ENCODE measurements at places on chromosomes 7 and 10.

DNA sequence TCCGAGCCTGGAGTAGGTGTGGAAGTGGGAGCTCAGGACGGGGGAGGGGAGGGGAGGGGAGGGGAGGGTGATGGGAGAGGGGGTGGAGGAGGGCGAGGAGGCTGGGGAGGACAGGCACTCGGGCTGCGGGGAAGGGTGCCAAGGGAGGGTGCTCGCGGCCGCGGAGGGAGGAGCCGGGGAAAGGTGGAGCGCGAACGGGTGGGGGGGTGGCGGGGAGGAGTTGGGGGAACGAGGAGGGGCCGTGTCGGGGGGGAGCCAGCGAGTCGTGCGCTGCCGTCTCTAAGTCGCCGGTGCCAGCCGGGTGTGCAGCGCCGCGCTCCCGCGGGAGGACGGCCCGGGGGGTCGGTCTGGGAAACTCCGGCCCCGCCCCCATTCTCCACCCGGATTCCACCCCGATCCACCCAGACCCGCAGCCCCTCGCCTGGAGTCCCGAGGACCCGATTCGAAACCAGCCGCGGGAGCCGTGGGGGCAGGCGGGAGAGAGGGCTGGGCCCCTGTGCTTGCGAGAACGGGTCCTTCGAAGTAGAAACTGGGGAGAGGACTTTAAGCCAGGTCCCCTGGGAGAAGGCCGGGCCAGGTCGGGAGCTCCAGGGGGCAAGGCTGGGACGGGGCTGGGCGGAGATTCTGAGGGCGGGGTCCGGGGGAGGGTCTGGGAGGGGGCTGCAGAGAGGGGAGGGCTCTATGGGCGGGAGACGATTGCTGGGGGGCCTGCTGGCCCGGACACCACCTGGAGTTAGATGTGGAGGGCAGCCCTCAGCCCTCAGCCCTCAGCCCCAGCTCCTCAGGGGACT lies at the start of gene ZNF467:
TSS of gene ZNF467 (minus strand) at position 143 of the 791 bp plus-strand sequence. CDS start 2,556 bp downstream, outside the sequence.
- no peak for DNase-seq

DNA sequence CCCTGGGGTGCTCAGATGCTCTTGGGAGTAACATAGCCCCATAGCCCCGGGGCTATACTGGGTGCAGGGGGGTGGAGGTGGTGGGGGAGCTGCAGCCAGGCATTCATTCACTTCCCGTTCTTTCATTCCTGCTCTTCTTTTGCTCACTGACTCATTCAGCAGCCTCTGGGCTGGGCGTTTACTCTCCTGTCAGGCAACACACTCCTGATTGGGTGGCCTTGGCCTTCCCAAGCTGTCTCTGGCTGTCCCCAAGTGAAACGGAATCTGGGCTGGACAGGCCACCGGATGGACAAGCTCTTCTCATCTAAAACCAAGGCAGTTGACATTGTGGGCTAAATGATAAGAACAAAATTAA lies 34.6 kb downstream of the CHST3 start:
- DNase-seq: peak; percentile 76

DNA sequence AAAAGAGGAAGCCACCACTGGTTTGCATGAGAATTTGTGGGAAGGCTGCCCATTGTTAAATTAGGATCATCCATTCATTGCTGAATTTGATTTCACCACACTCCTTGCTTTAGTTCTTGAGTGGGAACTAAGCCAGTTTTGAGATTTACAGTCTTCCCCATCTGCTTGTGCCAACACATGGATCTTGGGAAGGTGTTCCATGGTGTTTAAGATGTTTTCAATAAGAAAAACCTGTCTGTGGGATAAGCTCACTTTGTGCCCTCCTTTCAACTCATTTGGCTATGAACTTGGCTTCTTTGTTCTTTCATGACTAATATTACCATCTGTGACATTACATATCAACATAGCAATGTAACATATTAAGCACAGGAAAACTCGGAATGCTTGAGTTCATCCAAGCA lies 73.2 kb downstream of the INHBA start:
- DNase-seq: no peak

DNA sequence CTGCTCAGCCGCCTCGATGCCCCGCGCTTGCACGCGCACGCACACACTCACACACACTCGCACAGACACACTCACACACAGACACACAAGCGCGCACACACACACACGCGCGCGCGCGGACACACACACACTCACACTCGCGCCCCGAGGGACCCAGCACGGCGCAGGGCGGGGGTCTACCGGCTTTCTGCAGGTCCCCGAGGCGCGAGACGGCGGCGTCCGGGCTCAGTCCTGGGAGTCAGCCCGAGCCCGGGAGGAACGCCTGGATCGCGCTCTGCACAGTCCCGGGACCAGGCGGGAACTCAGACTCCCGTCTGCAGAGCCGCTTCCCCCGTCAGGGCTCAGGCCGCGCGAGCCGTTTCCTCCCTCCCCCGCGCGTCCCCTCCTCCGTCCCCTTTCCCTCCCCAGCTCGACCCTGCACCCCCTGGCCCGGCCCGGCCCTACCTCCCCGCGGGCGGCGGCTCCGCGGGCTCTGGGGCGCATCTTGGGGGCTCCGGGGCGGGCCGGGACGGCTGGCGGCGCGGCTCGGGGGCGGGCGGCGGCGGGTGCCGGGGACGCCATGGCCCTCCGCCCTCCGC lies 464 bp downstream of the DENND2A start:
- DNase-seq: peak; percentile 52

DNA sequence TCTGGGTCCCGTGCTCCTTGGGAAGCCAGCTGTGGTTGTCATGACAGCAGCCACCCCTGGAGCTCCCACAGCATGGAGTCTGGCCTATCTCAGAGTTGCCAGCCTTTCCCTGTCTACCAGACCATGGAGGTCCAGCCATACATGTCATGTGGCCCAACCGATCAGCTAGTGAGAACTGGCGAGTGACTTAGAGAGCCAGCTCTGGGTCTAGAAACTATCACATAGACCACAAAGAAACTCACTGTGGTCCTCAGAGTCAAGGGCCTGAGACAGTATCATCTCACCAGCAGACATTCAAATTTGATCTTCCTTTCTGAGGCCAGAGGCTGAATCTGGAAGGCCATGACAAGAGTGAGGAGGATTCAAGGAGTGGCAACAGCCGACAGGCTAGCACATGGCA lies 223.3 kb upstream of the GPR26 start:
- DNase-seq: no peak

- peak; percentile 16 for DNase-seq
Measured at GRCh38 chr10:49187950-49188761, at the start of gene TMEM273. Gene TMEM273 (minus strand): TSS chr10:49188391. CDS start chr10:49188336, 55 bp downstream.

- DNase-seq: peak; percentile 30
Measured at GRCh38 chr7:47451851-47452205, 130.1 kb downstream of the TNS3 start.

GRCh38 chr10:68566955-68567354 lies 6.8 kb downstream of the TET1 start:
- no peak for DNase-seq

DNA sequence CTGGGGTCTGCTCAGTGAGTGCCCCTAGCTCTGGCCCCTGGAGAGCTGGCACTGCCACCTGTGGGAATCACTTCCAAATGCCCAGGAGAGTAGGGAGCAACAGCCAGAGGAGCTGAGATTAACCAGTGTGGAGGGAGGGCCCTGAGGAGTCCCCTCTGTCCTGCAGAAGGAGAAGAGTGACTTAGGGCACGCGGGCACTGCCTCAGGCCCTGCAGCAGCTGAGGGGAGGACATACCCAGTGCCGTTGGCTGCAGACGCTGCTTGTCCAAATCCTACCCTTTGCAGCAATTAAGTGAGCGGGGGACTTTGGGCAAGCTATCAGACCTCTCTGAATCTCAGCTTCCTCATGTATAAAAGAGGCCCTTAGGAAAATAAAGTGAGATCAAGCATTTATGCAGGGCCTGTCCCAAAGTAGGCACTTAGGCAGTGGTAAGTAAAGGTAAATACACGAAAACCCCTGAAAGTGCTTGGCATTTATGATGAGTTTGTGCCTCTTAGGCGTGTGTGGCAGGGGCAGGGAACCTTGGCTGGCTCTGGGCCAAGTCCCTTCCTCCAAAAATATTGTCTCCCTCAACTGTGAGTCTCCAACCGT lies 16.9 kb downstream of the PRF1 start:
- no peak for DNase-seq

DNA sequence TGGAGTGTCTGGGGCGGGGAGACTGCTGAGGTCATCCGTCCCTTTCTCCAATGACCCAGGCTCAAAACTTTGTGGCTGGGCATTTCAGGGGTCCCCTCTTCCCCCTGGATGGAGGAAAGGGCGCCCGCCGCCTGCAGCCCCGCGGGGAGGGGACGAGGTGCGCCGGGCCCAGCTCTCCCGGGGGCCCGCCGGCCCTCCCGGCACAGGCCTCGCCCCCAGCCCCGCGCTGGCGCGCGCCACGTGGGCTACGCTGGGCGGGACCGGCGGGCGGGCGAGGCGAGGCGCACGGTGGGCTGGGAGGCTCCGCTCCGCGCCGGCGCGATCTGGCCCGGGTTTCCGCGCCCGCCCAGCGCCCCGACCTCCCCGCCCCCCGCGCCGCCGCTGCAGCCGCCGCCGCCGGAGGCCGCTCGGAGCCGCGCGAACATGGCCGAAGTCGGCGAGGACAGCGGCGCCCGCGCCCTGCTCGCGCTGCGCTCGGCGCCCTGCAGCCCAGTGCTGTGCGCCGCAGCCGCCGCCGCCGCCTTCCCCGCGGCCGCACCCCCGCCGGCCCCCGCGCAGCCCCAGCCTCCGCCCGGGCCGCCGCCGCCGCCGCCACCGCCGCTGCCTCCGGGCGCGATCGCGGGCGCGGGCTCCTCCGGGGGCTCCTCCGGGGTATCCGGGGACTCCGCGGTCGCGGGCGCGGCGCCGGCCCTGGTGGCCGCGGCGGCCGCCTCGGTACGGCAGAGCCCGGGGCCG lies at the start of gene FOXK1:
TSS of gene FOXK1 (plus strand) at position 410 of the 735 bp plus-strand sequence. CDS start at position 424, 14 bp downstream.
- peak; percentile 59 for DNase-seq

GRCh38 chr7:50957855-50958254 lies 175.2 kb upstream of the GRB10 start:
- DNase-seq: no peak

- DNase-seq: no peak
Measured at GRCh38 chr10:127345231-127345965, 149.0 kb upstream of the INSYN2A start.

DNA sequence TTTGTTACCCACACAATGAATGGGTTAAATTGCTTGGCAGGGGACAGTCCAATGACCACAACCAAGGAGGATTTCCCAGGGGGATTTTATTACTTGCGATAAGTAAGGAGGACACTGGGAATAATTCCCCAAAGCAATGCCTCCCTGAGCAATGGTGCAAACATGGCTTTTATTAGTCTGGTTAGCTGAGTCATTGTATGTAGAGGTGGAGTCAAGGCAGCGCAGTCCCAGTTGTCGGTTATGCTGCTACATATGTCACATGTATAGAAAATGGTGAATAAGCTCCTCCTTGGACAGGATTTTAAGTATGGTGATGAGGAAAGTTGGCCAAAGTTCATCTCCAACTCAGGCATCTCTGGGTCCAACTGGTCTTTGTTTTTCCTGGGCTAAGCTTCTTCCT lies 3.9 kb upstream of the TRIM4 start:
- DNase-seq: no peak

DNA sequence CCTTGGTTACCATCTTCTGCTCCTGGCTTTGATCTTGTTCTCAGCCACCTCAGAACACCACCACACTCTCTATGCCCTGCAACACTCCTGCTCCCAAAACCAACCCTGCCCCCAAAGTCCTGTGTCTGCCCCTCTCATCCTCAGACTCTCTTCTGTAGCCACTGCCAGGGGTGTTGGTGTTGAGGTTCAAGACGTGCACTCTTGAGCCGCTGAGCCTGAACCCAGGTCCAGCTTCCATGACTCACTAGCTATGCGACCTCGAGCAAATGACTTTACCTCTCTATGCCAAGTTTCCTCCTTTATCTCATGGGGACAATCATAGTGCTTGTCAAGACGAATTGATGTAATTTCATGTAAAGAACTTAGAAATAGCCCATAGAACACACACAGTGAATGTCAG lies 840 bp upstream of the ATP6V0A4 start:
- DNase-seq: no peak

GRCh38 chr7:13982940-13983677 lies 6.4 kb downstream of the ETV1 start:
- DNase-seq: peak; percentile 27

GRCh38 chr10:43861966-43862751 lies 213.5 kb upstream of the ZNF32 start:
- peak; percentile 82 for DNase-seq

- no peak for DNase-seq
Measured at GRCh38 chr10:132776186-132776585, 9.8 kb downstream of the NKX6-2 start.

- peak; percentile 86 for DNase-seq
Measured at GRCh38 chr10:31947144-31947926, 18.7 kb upstream of the ARHGAP12 start.

DNA sequence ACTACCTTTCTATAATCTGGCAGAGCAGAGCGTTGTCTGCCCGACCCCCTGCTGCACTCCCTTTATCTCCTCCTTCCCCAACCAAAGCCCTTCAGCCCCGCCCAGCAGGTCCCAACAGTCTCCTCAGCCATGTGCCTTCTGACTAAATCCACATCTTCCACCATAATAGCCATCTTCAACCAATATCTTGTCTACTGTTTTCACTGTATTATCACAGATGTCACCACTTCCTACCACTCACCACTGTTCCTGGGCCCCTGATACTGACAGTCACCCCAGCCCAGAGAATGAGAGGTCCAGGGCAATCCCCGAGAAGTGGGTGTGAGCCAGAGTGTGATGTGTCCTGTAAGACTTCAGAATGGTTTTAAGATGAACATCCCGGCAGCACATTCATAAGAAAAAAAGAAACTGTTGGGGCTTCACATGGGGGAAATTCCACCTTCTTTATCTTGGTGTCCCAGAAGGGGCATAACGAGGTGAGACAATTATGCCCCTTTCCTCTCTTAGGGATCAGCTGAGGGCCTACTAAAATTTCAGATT lies 25.3 kb downstream of the CCDC6 start:
- no peak for DNase-seq

DNA sequence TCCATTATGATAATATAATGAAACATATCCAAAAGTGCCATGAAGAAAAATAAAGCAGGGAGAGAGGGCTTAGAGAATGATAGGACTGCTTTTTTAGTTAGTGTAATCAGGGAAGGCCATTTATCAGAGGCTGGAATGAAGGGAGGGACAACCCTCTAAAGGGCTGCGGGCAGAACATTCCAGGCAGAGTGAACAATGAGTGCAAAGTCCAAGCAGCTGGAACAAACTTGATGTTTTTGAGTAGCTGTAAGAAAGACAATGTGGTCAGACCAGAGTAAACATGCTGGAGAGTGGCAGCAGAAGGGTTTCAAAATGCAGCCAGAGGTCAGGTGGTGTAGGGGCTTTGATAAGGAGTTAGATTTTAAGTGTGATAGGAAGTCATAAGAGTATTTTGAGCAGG lies 65.6 kb upstream of the CCDC6 start:
- DNase-seq: peak; percentile 38

- no peak for DNase-seq
Measured at GRCh38 chr7:157523766-157524421, 187.1 kb downstream of the DNAJB6 start.

All from astrocyte of the spinal cord (primary cell).